ENCODE measurements at places on chromosomes 11 and 22. TPM values are rescaled to one million over a fixed set of nuclear protein-coding genes. Genes with fewer than 3 reads are reported as not detected.

DTX4 gene
- total RNA-seq = 17.0 TPM

OR8G5 gene
- not detected for total RNA-seq

ANGPTL5 gene
- total RNA-seq = not detected

CECR2 gene
- 0.10 TPM for total RNA-seq

C22orf39 gene
- total RNA-seq = 21.2 TPM

KRTAP5-9 gene
- total RNA-seq = not detected

- DNase-seq = peak; percentile 39
These were observed 191.2 kb upstream of the TBCEL start for GRCh38 chr11:120832481-120833238.

DNA sequence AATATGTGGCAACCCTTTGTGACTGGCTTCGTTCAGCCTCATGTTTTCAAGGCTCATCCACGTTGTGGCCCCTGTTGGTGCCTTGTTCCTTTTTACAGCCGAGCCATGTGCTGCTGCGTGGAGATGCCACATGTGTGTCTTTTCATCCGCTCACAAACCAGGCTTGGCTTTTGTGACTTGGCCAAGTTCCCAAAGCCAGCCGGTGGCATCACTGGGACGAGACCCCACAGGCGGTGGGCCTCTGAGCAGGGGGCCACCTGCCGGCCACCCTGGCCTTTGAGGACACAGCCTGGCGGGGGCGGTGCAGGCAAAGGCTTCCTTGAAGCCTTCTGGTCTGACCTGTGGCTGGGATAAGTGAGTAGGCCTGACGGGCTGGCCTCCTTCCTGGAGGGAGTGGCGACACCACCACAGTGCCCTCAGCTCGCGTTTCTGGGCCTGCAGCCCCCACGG, 10.5 kb downstream of the GRK2 start:
- DNase-seq = no peak

DNA sequence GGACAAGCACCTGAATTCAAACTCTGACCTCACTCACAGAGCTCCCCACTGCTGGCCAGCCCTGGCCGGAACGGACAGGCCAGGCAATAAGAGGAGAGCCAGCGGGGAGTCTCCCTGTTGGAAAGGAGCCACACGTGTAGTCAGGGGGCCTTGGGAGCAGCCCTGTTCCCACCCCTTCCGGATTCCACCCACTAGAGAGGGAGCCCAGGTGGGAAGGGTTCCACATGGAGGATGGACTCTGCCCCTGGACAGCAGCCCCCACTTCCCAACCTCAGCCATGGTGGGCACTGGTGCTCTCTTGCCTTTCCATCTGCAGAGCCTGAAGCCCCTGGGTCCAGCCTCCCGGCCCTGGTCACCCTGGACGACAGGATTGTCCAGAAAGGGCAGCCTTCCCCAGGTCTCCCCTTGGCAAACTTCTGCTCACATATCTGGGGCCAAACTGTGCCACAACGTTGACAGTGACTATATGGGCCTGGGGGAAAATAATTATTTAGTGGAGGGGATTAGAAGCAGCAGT, 7.5 kb upstream of the APOBEC3A start:
- DNase-seq = no peak

- DNase-seq = no peak
These were observed 1.0 kb upstream of the RAB3IL1 start for GRCh38 chr11:61918251-61918937.

GRCh38 chr11:128476729-128477128, 110.6 kb downstream of the ETS1 start:
- DNase-seq = no peak

- DNase-seq = peak; percentile 76
These were observed 1.7 kb upstream of the TXNRD2 start for GRCh38 chr22:19943082-19944026.

DNA sequence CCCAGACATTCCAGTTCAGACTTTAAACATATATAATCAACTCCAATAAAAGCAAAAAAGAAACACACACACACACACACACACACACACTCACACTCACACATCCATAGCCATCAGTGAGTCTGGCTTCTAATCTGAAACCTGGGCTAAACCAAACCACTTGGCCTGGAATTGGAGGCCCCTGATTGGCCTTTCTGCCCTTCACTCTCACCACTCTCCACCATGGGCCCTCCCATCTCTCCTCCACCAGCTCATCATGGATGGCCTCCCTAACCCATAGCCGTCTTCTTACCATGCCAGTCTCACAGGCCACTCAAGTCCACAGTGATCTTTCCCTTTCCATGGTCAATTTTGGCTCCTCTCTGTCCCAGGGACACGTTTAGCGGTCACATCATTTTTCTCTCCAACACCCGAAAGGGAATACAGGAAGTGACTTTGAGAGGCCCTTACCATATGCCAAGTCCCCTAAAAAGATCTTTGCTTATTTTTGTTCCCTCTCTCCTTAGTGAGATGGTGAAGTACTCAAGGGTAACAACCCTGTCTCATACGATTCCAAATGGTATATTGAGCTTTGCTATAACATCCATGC, 66.6 kb downstream of the ENDOD1 start:
- no peak for DNase-seq

- DNase-seq = no peak
These were observed 43.8 kb downstream of the FLI1 start for GRCh38 chr11:128737704-128738103.

DNA sequence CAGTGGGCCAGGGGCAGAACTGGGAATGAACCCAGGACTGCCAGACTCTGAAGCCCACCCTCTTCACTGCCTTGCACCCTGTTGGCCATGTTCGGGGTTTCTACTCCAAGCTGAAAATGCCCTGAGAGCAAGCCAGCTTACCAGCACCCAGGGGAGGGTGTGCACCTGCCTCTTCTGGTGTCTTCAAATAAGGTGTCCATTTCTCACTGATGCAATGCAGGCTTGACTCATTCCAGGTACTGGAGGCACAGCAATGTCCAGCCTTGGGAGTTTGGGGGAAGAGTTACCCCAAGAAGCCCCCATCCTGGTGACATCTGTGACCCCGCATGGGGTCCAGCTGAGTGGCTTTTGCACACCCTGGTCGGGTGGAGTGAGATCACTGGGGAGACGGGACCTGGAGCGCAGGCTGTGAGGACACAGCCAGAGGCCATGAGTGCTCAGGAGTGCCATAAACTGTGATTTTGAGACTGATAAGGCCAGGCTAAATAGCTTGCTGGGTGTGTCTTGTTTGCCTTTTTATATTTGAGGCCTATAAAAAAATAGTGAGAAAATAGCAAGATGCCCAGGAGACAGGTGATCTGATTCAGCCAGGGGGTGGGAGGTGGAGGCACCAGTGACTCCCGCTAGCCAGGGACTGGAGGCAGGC, 4.6 kb upstream of the CERK start:
- DNase-seq = no peak

DNA sequence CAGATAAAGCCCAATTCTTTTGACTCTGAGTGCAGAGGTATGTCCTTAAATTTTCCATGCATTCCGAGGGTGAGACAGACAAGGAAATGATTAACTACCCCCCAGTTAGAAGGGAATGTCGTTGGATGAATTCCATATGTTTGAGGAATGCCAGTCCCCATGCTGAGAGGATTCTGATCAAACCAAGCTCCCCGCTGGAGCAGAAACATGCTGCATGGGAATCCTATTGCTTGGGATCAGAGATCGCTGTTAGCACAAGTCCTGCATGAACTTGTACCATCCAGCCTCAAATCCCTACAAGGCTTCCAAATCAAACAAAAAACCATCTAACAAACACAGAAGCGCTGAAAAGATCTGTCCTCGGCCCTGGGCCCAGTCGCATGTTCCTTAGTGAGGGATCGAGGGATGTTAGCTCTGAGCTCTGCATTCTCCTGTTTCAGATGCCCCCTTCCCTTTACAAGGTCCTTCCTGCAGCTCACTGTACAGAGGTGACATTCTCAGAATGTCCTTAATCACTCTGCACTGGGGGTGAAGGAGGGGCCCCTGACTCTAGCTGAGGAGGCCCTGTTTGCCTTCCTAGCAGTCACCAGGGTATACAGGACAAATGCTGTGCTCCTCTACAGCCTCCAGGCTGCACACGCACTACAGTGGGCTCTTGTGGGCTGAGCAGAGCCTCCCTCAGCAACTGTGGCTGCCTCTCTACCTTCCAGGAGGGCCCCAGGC, 353.4 kb downstream of the TENM4 start:
- peak; percentile 92 for DNase-seq

- DNase-seq = no peak
These were observed 6.8 kb downstream of the ZNF74 start for GRCh38 chr22:20400606-20401375.

DNA sequence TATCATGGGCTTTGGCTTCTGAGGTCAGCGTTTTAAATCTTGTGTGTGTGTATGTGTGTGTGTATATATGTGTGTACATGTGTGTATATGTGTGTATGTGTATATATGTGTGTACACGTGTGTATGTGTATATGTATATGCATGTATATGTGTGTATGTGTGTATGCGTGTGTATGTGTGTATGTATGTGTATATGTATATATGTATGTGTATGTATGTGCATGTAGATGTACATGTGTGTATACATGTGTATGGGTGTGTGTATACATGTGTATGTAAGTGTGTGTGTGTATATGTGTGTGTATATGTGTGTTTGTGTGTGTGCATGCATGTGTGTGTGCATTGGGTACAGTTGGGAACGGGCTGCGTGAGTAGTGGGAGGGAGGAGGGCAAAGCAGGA, 123.0 kb downstream of the ST3GAL4 start:
- no peak for DNase-seq

DNA sequence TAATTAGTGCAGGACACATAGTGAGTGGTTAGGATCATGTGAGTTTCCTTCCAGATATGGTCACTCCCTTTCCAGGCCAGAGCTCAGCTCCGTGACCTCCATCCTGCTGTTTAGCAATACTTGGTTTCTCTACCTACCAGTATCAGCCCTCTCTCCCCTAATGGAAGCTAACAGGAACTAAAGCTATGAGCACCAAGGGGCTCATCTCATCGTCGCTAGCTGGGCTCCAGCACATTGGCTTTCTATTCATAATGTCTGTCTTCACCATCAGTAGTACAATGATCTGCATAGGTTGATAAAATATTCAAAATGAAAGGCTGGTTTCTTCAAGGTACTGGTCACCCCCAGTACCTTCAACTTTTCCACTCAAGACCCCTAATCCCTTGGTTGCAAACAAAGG, 2.4 kb upstream of the GALNT18 start:
- no peak for DNase-seq

DNA sequence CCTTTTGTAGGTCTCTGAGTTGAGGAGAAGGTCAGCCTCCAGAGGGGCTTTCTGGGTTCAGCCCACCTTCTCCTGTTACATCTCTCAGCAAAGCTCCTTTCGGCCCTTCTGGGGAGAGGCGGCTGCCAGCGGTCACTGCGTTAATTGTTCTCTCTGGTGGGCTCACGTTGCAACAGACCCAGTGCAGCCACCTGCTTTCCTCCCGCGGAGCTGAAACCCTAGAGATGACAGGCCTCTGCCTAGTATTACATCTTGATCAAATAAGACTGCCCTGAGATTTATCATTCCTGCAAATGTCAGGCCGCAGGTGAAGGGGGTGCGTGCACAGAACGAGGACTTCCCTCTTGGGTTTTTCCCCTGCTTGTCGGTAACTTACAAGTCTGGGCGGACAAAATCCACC, 43.2 kb upstream of the CREB3L1 start:
- no peak for DNase-seq

DNA sequence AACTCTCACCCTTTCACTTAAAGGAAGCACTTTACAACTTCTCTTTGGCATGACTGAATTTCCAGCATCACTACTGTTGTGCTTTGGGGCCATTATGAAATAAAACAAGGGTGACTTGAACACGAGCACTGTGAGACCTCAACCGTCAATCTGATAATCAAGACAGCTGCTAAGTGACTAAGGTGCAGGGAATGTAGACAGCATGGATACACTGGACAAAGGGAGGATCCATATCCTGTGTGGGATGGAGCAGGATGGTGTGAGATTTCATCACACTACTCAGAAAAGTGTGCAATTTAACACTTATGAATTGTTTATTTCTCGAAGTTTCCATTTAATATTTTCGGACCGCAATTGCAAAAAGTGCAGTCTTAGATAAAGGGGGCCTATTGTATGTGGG, 16.1 kb upstream of the EXPH5 start:
- DNase-seq = peak; percentile 75

GRCh38 chr11:75524665-75525432, 892 bp downstream of the GDPD5 start:
- DNase-seq = no peak

DNA sequence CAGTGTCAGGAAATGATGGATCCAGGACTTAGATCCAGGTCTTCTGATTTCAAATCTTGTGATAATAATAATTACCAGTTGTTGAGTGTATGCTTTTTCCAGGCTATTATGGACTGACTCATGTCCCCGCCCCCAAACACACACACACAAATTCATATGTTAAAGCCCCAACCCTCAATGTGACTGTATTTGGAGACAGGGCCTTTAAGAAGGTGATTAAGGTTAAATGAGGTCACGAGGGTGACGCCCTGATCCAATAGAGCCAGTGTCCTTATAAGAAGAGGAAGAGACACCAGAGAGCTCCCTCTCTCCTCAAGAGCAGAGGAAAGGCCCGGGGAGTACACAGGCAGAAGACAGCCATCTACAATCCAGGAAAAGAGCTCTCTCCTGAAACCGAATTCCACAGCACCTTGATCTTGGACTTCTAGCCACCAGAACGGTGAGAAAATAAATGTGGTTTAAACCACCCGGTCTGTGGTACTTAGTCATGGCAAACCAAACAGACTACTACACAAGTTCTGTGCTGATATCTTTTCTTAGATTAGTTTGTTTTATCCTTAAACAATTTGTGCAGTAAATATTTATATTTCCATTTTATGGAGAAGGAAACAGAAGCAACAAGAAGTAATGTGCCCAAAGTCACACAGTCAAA, 8.2 kb downstream of the TMPRSS5 start:
- DNase-seq = no peak

DNA sequence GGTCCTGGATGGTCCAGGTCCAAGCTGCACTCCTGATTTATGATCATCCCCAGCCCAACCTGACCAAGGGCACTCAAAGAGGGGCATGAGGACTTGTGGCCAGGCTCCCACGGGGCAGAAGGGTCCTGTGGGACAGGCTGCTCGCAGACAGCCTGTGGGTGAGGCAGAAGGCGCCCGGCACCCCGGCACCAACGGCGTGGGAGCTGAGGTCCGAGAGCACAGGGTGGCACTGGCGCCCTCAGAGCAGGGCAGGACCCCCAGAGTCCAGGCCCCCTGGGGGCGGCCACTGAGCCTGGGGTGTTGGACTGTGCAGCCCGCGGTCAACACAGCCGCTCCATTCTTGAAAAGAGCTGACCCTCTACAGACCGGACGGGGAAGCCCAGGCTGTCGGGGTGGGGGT, 3.3 kb downstream of the IL17REL start:
- DNase-seq = no peak

Measured in renal cortical epithelial cell (primary cell).